ENCODE measurements at places on chromosomes 7 and 10.

DNA sequence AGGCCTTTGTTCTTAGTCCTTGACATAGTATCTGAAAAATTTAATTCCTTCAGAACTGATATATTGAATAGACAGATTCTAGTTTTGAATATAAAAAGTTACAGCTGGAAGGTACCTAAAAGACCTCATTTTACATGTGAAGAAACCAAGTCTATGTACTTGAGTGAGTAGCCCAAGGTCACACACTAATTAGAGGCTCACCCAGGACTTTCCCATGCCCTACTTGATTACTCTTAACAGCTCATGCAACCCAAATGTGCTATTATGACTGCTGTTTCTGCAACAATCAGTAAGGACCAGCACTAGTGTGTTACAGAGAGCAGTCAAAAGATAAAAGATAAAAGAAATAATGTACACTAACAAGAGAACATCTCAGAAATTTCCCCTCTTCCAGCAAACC lies 40.7 kb upstream of the BET1 start:
- DNase-seq: no peak

GRCh38 chr10:95500097-95500496 lies 61.1 kb downstream of the SORBS1 start:
- no peak for DNase-seq

DNA sequence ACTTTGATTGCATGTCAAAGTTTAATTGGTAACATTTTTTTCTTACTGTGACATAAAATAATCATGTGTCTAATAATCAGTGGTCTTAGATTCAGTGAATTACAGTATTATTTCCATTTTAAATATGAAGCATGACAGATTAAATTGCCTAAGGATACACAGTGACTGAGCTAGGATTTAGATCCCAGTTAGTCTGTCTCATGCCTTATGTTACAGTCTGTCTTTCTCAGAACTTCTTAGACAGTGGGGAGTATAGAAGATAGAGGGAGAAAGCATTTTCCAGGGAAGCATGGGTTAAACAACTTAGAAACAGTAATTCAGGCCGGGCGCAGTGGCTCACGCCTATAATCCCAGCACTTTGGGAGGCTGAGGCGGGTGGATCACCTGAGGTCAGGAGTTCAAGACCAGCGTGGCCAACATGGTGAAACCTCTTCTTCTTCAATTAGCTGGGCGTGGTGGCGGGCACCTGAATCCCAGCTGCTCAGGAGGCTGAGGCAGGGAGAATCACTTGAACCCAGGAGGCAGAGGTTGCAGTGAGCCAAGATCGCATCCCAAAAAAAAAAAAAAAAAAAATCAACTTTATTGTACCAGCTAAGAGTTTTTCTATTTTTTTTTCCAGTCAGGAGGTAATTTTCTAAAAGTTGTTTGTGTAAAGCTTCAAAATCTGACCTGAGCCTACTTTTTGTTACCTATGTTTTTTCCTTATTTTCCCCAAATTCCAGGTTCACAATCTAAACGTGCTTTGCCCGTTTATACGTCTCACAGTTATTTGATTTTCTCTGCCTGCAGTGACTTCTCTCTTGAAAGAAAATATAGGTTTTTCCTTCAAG lies 3.3 kb downstream of the CASD1 start:
- no peak for DNase-seq

DNA sequence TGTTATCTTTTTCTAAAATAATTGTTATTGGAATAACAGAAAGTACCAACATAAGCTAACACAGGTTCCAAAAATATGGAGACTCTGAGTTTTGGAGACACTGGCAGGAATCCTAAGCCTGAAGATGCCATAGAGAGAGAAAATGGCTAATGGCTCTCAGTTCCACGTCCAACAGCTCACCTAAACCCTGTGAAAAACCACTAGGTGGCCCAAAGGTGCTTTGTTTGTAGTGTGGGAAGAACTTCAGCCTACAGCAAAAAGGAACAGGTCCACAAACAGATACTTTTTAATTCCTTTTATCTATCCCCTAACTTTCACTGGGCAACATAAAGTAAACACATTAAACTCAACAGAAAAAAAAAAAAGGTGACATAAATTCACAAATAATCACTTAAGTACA lies 272.3 kb downstream of the SEMA3D start:
- DNase-seq: no peak

GRCh38 chr10:7945034-7945433 lies 109.5 kb upstream of the GATA3 start:
- DNase-seq: no peak

- DNase-seq: no peak
Measured at GRCh38 chr7:23001610-23002009, 12.3 kb downstream of the HYCC1 start.

DNA sequence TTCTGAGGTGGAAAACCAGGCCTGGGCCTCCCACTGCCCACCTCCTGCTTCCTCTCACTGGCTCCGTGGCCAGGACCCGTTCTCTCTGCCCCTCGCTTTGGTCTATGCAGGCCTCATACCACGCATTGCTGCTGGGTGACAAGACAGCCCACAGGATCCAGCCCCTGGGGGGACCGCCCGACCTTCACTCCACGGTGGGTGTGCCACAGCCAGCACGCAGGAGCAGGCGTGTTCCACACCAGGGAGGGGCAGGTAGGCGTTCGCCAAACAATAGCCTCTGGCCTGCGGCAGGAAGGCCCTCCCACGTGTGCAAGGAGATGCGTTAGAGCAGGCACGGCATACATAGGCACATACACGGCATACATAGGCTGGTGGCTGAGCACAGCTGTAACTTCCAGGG lies 233.4 kb downstream of the WDR37 start:
- no peak for DNase-seq

DNA sequence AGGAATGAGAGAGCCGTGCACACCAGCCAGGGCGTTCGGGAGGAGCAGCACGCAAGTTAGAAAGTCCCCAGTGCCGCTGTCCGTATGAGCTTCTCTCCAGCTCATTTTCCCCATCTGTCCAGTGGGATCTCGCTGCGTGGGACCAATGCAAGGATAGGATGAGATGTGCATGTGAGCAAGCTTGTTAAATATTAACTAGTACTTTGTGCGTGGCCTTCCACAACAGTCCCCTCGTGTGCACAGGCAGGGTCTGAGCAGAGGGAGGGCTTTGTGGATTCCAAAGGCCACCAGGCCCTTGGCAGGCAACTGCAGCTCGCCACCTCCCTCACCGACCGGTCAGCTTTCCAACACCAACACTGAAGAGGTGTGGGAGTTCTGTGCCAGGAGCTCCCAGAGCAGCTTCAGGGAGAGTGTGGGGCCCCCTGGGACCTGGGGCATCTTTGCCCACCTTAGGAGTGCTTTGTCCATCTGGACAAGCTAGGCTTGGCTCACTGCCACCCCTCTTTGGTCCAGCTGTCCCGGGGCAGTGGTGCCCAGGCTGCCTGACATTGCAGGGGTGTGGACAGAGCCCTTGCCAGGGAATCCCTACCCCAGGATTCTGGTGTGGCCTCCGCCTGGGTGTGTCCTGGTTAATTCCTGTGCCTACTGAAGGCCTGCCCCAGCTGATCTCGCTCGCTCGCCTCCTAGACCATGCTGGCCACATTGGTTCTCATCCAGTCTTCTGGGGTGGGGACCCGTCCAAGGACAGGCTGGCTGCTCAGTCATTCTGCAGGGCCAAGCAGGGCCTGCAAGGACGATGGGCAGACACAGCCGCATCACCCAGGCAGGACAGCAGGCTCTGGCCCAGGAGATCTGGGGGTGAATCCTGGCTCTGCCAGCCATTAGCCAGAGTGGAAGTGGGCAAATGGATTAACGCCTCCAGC lies 5.3 kb downstream of the FAM20C start:
- no peak for DNase-seq

DNA sequence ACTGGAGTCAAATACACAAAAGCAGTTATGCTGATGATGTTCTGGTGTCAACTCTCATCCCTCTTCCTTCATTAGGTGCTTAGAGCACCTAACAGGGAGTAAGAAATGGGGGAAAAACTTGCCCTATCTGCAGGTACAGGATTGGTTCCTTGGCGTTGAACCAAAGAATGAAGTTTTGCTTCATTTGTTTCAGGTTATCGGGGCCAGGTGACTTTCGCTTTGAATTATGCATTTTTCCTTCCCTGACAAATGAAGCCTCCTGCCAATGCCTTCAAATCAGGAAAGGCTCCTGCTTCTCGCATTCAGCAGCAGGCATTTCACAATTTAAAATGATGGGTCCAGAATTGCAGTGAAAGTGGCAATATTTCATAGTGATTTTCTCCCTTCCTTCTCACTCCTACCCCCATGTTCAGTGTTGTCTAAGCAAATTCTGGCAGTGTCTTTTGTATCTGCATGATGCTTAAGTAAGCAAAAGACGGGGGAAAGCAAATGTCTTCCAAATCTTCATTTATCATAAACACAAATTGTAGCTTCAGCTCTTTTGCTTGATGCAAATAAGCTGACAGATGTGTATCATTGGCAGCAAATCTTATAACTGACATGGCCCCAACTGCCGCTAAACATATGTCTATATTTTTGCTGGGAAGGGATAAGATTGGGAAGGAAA lies 29.4 kb downstream of the DNAJB9 start:
- no peak for DNase-seq

- DNase-seq: peak; percentile 21
Measured at GRCh38 chr10:75400771-75401568, 594 bp downstream of the ZNF503 start.

DNA sequence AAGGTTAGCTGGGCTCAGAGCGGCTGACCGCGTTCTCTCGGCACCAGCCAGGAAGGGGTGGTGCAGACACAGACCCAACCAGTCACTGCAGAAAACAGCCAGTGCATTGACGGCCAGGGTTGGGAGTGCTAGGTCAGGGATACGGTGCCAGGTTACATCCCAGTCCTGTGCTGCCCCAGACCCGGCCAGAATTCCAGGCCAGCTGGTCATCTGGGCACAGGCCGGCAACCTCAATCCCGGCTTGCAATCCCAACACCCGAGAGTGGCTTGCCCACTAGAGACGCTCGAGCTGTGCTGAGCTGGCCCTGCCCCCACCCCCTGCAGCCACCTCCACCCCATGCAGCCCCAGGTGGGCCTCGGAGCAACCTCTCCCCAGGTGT lies 3.8 kb downstream of the PRAP1 start:
- no peak for DNase-seq

- no peak for DNase-seq
Measured at GRCh38 chr7:123645516-123645915, 10.2 kb upstream of the LMOD2 start.

DNA sequence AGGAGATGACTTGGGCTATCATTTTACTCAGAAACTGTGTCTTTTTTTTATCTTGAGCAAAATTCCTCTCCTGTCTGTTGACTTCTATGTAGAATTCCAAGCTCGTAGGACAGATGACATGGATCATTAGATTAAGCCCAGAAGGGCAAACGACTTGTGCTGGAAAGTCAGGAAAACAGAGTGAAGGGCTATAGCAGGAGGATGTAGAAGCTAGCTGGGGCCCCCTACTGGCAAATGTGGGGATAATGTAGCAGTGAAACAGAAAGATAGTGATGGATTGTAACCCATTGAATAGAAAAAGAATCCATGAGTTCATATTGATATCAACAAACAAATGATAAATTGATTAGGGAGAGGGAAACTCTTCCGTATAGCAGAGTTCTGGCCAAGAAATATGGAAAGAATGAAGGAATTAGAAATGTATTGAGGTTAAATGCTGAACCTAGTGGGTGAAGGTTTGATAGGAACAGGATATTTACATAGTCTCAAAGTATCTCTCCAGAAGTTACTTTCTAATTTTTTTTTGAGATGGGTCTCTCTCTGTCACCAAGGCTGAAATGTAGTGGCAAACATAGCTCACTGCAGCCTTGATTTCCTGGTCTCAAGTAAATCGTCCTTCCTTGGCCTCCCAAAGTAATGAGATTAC lies 103.6 kb downstream of the LYZL1 start:
- DNase-seq: no peak

- DNase-seq: no peak
Measured at GRCh38 chr10:117718986-117719920, 176.7 kb downstream of the EMX2 start.

DNA sequence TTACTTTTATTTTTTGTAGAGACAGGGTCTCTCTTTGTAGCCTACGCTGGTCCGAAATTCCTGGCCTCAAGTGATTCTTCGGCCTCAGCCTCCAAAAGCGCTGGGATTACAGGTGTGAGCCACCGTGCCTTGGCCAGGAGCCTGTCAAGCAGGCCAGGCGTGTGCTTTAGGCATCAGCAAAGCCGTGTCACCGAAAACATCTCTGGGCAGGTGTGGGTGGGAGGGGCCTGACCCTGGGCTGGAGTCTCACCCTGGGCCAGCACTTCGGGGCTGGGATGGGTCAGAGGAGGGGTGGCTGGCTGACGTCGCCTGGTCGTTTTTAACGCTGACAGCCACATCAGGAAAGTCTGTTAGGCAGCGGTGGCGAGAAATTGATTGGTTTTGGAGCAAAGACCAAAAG lies 80.9 kb downstream of the UNCX start:
- DNase-seq: no peak

DNA sequence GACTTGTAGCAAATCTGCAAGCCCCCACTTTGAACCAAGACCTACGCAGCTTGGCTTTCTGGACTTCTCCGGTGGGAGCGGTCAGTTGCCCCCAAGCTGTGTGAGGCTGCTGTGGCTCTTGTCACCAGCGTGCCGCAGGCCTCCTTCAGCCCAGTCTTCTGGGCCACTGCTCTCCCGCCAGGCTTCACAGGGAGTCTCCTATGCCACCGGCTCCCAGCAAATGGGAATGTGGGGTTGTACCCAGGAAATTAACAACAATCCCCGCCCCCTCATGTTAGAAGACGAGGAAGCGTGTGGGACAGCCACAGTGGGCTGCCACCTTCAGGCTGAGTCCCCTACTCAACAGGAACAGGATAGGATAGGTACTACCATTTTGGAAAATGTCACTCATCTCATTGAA lies 4.2 kb downstream of the WDR86 start:
- no peak for DNase-seq

- DNase-seq: no peak
Measured at GRCh38 chr10:3442451-3442990, 269.9 kb upstream of the PITRM1 start.

- no peak for DNase-seq
Measured at GRCh38 chr10:33120700-33121099, 162.7 kb upstream of the ITGB1 start.

- no peak for DNase-seq
Measured at GRCh38 chr7:142457146-142457703, 199.4 kb upstream of the PRSS58 start.

DNA sequence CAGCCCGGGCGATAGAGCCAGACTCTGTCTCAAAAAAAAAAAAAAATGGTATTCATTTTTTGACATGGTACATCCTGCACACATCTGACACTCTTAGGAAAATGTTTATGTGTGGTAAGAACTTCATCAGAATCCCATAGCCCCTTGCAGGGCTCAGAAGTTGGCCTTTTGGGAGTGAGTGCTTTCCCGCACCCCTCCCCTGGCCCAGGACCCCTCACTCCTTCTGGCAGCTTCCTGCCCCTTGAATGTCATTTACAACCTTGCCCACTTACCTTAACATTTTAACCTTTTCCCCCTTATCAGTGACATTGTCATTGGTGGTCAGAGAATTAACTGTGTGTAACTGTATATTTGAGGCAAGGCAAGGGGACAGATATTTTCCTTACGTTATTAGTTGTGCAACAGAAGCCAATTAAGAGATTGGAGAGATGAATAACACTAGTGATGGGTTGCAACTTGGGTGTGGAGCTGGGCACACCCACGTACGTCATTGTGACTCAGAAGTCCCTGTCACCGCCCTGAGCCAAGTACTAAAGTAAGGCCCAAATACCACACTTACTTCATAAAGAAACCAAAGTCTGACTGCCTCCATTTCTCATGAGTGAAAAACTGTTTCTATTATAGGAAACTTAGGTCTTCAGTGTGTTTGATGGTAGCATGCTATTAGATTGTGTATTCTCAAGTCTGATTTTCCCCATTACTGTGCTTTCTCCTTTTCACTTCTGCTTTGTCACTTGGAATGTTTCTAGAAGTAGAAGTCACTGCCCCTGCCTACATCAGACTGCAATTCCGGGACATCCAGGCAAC lies 31.6 kb downstream of the OGDH start:
- no peak for DNase-seq

- no peak for DNase-seq
Measured at GRCh38 chr7:138512092-138512858, 52.2 kb downstream of the TRIM24 start.
